ENCODE measurements at places on chromosomes 5 and 9. TPM values are rescaled to one million over a fixed set of nuclear protein-coding genes. Genes with fewer than 3 reads are reported as not detected.

- DNase-seq: no peak
These were observed 64.5 kb downstream of the ERAP1 start for GRCh38 chr5:96743065-96743768.

- no peak for DNase-seq
These were observed 68.6 kb upstream of the CPEB4 start for GRCh38 chr5:173819521-173819920.

Gene C9orf50
- not detected for total RNA-seq

Gene MINAR2
- total RNA-seq: not detected

All from frontal cortex (tissue), 4 donors.